GM10248 (cell line): ENCODE measurements at places on chromosomes 3 and 15.
A peak's percentile ranks its signal among the peaks of the same experiment; 100 is the strongest.

DNA sequence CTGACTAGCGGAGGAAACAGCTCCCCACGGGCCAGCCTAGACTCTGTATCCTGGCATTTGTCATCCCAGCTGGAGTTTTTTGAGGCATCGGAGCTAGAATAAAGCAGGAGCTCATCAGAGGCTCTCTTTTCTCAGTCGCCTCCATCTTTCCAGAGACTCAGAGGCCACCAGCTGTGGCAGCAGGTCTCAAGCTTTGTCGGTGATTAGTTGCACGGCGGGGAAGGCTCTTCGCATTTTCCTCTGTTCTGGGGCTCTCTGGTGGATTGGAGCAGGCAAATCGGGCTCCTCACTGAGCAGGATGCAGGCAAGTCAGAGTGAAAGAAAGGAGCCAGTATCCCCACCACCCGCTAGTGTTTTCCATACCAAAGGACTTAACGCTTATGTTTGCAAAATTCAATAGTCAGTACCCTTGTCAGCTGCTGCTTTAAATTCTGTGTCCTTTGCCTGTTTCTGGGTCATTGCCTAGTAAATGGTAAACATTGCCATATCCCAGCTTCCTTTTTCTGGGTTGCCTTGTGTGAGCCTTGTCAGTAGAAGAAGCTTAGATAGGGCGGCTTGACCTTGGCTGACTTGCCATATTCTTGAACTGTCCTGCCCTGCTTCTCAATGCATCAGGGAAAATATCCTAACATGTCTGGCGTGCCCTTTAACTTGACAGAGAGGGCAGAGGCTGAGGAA is 127.1 kb downstream of the PTPRG start:
- DNase-seq = no peak

- no peak for DNase-seq
These were observed 24.9 kb upstream of the KCTD6 start for GRCh38 chr3:58466899-58467563.

DNA sequence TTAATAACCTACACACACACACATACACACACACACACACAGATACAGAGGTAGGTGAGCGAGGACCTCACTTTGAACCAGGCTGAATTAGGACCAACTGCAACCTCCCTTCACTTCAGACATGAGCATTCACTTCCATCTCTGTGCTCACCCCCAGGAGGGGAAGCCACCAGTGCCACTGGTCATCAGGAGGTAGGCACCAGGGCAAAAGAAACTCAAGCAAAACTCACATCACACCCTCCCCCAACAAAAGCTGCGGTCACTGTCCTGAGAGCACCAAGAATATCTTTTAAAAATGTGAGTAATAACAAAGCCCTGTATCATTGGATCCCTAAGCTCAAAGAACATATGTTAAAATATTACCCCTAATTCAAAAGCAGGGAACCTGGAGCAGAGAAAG is 8.1 kb downstream of the FOXP1 start:
- no peak for DNase-seq

DNA sequence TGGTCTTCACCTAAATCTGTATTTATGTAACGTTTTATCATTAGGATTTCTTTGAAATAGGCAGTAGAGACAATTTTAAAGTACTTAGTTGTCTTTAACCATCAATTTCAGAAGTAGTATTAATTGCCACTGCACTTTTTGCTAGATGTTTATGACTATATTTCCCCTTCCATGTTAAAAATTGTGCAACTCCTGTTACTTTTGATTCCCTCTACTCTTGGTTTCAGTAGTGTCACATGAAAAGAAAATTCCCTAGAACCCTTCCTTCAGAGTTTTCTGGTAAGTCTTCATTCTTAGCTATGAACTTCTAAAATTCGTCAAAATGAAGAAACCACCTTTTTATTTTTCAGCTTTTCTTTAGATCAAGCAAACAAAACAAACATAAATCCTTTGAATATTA is 7.1 kb downstream of the PIAS1 start:
- no peak for DNase-seq

DNA sequence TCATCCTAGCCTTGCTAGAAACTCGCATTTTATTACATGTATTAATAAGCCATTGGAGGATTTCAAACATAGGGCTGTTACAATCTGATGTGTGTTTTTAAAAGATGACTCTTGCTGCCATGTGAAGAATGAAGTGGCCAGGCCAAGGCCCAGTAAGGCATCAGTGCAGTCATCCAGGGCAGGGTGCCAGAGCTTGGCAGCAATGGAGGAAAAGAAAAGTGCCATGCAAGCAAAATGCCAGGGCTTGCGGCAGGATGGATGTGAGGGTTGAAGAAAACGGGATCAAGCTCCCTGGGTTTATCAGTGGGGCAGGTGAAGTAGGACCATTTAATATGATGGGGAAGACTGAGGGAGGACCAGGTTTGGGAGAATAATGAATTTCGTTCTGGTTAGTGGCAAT is 183.6 kb downstream of the MINAR1 start:
- DNase-seq = no peak

GRCh38 chr3:61876797-61877196 is 315.4 kb downstream of the PTPRG start:
- DNase-seq = no peak

GRCh38 chr3:113698956-113699355 is 2.5 kb upstream of the USF3 start:
- DNase-seq = peak; percentile 24

DNA sequence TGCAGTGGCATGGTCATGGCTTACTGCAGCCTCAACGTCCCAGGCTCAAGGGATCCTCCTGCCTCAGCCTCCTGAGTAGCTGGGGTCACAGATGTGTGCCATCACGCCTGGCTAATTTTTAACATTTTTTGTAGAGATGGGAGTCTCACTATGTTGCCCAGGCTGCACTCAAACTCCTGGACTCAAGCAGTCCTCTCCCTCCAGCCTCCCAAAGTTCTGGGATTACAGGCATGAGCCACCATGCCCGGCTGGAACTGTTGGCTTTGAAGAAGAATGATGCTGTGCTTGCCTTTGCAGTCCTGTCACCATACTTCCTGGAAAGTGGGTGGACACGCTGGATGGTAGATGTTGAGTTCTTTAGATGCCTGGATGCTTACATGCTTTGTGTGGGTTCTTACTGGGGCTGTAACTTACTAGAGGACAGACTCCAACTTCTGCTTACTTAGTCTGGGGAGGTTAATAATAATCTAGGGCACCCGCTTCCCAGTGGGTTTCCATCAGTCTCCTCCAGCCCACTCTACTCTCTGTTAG is 36.7 kb downstream of the IGF1R start:
- no peak for DNase-seq

GRCh38 chr15:99096894-99097426 is 7.9 kb upstream of the SYNM start:
- DNase-seq = no peak

DNA sequence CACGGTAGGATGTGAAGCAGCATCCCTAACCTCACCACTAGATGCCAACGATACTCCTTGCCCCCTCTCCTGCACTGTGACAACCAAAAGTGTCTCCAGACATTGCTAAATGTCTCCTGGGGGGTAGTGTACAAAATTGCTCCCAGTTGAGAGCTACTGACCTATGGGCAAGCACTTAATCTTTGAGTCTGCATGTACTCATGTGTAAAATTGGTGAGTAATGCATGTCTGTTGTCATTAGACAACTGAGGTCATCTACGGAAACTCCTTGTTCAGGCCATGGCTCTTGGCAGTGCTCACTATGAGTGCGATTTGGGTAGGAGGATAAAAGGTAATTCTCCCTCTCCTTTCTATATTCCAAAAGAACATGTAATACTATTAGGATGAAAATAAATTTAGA is 29.2 kb downstream of the PDHB start:
- DNase-seq = no peak

DNA sequence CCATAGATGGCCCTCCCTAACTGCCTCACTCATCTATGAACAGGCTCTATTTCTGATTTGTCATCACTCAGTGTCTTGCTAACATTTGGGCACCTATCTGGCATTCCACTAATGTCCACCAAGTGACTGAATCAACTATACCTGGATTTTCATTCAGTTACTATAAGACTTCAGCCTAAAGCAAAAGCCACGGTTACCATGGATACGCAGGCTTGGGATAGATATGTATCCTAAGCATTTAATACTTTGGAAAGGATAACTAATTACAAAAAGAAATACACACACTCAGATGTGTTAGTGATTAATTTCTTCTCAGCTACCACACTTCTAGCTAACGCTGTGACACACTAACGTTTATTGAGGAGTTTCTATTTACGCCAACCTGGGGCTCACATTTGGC is 899.5 kb upstream of the CFAP20DC start:
- no peak for DNase-seq

DNA sequence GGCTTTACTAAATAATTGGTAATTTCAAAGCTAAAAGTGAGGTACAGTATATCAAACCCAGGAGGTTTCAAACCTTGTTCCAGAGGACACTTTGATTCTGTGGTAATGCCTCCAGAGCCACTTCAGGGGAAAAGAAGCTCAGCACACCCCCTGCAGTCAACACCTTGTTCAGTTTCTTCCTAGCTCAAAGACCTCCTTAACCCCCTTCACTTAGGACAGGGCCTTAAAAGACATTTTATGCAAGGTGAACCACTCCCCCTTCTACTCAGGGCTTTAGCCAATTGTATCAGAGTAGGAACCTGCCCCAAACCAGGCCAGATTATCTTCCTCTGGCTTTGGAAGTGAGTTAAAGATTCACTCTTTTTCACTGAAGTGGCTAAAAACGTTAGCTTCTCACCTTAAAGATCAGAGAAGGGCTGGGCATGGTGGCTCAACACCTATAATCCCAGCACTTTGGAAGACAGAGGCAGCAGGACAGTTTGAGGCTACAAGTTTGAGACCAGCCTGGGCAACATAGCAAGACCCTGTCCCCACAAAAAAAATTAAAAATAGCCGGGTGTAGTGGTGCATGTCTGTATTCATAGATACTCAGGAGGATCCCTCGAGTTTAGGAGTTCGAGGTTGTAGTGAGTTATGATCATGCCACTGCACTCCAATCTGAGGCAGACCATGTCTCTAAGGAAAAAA is 3.4 kb downstream of the DENND6A start:
- no peak for DNase-seq

DNA sequence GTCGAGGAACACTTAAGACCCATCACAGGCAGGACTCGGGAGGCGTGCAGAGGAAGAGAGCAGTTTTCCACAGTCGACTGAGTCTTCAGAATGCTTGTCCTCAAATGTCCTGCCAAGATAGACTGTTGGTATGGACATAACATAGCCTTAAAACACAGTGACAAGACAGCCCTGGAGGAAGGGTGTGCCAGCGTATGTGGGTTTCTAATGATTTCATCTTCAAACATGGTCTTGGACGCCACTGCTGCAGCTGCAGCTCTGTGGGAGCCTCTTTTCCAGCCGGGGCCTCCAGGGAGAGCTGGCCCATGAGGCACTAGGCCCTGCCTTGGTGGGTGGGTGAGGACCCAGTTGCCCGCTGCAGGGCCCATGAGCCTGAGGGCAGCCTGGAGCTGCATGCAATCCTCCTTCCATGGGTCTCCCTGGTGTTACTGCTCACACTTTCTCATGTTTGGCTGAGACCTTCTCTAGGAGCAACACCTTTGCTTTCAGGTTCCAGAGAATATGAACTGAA is 198.6 kb downstream of the KLF13 start:
- no peak for DNase-seq

- DNase-seq = no peak
These were observed 353.6 kb upstream of the SLCO3A1 start for GRCh38 chr15:91499774-91500383.

DNA sequence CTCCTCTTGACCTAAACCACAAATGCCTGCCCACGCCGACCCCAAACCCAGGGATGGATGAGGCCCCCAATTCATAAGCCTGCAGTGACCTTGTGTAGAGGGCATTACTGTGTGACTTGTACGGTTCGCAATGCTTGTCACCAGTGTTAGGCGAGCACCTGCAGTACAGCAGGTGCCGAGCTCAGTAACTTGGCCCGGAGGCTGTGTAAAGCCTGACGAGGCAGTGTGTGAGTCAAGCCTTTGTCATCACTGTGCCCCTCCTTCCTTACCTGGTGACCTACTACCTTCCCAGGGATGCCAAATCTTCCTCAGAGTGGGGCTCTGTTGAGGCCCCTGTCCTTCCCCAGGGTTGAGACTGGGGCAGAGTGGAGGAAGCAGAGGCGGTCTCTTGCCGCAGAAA is 37.2 kb upstream of the TMEM115 start:
- no peak for DNase-seq

GRCh38 chr3:127670761-127671522 is 1.8 kb upstream of the ABTB1 start:
- DNase-seq = no peak

DNA sequence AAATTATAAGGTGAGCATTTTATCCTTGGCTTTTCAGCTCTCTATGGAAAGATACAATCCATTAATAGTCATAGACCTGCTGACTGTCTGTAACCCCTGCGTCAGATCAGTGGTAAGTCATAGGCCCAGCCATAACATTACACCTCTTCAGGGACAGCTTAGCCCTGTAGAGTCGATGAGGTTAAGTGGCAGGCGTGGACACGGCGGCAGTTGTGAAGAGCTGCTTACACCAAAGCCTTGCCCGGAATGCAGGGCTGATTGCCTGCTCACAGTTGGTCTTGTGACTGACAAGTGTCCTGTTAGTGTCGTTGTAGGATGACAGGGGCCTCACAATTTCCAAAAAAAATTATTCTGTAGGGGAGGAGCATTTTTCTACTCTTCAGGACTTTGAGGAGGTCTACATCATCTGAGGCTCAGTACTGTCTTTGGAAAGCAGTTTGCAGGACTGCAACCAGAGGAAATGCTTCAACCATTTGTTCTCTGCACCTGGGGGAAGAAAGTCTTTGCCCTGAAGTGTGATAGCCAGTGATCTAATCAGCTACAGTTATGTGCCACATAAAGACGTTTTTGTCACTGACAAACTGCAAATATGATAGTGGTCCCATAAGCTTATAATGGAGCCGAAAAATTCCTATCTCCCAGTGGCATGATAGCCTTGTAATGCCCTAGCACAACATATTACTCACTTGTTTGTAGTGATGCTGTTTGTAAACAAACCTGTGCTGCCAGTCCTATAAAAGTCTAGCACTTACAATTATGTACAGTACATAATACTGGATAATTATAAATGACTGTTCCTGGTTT is 14.9 kb upstream of the SELENOT start:
- no peak for DNase-seq

- no peak for DNase-seq
These were observed at the start of gene SEMA3B for GRCh38 chr3:50268703-50269451. Gene SEMA3B (plus strand): TSS chr3:50269147. CDS start chr3:50269241, 94 bp downstream.

GRCh38 chr3:112774293-112774926 is 72.3 kb downstream of the CD200R1L start:
- DNase-seq = no peak

DNA sequence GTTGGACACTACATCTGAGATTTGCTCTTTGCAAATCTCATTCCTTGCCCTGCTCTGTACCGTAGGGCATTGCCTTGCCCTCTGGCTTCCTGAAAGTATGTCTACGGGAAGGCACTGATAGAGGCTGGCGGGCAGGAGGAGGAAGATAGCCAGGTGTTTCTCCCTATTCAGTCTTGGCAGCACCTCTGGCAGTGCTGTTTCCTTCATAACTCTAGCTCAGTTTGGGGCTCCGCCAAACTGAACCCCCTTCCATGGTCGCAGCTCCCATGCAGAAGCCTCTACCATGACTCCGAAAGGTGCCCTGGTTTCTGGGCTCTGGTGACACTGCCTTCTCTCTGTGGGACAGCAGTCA is 122.3 kb upstream of the PRR20G start:
- DNase-seq = no peak
